ENCODE measurements at places on chromosomes 1 and 21.
A peak's percentile ranks its signal among the peaks of the same experiment; 100 is the strongest.

- DNase-seq: no peak
Measured at GRCh38 chr1:232768793-232769192, 36.4 kb upstream of the MAP10 start.

- peak; percentile 32 for DNase-seq
Measured at GRCh38 chr1:61157468-61157987, 75.2 kb downstream of the NFIA start.

DNA sequence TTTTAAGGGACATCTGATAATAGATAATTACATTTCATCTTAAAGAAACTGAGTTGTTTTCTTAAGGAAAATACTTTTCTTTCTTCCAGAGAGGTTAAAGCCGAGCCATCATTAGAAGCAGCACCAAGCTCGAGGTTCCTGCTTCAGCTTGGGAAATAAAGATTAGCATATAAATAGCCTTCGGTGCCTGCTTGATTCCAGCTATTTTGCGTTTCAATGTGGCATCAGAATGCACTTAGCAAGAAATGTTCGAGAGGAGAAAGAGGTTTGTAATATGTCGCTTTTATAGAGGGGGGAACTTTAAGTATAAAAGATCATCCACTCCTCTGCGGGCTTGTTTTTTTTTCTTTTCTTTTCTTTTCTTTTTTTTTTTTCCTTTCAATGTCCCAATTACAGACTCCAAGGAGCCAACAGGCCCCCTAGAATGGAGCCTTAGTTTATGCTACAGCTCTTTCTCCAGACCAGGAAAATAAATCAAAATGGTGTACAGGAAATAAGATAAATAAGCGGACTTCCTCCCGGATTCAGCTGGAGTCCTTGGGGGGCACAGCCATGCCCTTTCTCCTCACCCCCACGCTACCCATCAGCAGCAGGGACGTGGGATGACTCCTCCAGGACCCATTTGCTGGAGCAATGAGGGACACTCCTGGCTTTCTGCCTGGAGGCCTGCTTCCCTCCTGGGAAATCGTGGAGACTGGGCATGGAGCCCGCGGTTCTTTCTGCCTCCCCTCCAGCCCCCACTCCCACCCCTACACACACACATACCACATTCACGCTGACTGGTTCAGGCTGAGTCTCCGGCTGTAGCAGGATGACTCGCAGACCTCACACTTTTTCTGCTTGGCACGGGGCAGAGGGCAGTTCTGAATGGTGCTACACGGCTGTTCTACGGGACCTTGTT is 131.6 kb downstream of the RRAGC start:
- no peak for DNase-seq

DNA sequence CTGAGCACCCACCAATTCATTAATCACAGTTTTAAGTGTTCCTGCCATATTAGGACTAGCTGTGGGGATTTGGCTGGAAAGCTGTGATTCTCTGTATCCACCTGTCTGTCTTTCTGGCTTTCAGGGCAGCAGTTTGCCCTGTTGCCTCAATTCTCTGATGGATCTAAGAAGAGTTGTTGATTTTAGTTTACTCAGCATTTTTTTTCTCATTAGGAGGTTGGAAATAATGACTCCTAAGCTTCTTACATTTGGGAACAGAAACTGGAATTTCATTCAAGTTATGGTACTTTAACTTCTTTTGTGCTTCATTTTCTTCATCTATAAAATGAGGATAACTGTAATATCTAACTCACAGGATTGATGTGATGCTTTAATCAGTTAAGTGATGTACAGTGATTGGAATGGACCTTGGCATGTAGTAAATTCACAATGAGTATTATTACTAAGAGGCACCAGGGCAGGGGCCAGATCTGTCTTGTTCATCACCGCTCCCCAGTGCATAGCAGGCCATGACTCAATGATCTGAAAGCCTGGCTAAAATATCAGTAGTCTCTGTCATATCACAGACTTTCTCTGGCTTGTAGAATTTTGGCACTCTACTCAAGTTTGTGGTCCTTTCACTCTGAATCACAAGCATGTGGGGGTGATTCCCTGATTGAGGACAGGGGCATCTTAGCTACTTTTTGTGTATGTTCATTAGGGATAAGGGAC is 51.4 kb upstream of the GREM2 start:
- DNase-seq: no peak

GRCh38 chr1:6342056-6342455 is 51.5 kb downstream of the ACOT7 start:
- DNase-seq: no peak

DNA sequence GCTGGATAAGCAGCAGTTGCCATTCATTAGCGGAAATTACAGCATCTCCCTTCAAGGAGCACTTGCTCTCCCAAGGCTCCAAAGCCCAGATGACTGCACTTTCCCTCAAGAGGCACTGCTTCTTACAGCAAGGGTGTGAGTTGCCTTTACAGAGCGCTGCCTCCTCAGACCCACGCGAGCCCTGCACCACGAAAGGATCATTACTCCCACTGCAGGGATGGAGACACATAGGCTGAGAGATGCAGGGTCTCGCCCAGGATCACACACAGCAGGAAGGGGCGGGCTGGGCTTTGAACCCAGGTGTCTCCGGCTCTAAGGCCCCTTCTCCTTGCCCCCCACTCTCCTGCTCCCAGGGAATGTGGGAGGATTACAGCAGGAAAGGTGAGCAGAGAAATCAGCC is 405.5 kb downstream of the MATN1 start:
- no peak for DNase-seq

DNA sequence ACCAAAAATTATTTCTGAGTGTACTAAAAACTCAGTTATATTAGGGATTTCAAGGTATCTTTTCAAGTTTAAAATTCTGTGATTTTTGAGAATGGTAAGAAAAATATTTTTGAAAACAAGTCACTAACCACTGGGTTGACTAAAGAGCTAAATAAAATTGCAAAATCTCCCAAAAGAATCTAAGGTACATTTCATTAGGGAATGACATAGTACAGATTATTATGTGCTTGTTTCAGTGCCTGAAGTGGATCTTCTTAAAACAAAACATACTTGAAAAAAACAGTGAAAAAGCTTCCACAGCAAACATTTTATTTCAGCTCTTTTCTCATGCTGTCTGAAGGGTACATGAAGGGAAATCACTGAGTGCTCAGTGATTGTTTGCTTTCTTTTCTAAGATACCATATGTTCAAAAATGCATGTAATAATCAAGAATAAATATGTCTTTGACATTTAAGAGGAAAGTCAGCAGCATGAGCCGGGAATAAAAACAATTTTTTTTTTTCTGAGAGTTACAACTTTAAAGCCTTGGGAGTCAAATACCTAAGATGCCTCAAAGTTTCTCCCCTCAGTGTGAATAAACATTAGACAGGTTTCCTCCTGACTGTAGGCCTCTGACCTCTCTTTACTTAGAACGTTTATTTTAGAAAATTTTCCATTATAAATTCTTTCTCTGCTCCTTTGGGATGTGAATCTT is 200.7 kb downstream of the KCNT2 start:
- no peak for DNase-seq

GRCh38 chr1:204251926-204252689 is 38.3 kb upstream of the GOLT1A start:
- DNase-seq: no peak

DNA sequence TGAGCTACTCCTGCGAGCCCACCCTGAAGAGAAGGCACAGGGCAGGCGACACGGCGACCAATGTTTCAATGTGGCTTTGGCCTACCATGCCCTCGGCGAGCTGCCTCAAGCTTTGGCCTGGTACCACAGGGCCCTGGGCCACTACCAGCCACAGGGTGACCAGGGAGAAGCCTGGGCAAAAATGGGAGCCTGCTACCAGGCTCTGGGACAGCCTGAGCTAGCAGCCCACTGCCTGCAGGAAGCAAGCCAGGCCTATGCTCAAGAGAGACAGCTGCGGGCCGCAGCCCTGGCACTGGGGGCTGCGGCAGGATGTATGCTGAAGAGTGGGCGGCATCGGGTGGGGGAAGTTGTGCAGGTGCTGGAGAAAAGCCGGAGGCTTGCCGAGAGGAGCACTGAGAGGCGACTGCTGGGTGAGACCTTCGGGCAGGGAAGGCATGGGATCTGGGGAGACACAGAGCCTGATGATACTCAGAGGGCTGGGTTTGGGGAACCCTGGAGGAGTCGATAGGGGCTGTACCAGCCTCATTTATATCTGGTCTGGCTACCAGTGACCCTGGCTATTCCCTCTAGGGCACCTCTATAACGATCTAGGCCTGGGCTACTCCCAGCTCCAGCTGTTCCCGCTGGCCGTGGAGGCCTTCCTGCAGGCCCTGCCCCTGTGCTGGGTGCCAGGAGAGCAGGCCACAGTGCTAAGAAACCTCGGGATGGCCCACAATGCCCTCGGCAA is 2.3 kb downstream of the TTC24 start:
- no peak for DNase-seq

DNA sequence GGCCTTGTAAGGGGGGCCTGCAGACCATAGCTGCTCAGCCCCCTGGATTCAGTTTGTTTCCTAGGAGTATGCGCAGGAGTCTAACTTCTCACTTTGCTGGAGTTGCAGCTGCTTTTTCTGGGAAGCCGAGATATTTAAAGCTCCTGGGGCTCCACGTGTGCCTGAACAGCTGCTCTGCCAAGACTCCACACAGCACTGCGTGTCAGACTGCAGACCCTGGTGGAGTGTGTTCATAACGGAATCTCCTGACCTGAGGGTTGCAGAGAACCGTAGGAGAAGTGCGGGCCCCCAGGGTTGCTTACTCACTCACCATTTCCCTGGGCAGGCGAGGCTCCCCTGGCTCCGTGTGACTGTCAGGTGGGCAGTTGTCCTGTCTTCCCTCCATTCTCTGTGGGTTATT is 474.3 kb upstream of the TMPRSS15 start:
- no peak for DNase-seq

DNA sequence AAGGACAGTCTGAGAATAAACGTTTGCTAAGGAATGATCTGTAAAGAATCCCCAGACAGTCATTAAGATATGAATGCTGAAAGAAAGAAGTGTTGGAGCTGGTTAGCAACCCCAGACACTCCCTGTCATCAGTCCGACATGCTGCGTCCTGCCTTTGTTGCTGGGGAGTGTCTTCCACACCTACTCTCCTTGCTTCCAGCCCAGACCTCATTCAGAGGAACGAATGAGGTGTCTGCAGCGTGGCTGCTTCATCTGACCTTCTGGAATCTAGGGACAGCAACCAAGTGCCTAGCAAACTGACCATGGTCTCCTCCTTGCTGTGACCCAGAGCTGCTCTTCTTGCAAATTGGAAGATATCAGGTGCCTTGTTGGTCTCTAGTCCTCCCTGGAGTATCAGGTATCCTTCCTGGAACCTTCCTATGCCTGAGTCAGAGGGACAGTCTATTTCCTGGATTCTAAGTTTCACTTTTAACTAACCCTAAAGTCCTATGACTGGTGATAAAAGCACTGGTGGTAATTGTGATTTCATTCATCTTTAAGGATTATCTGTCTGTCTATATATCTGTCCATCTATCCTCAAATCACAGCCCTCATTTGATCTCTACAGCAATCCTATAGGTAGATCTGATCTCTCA is 45.3 kb downstream of the NFASC start:
- DNase-seq: no peak

GRCh38 chr1:160076295-160076694 is 5.0 kb upstream of the KCNJ9 start:
- DNase-seq: no peak

DNA sequence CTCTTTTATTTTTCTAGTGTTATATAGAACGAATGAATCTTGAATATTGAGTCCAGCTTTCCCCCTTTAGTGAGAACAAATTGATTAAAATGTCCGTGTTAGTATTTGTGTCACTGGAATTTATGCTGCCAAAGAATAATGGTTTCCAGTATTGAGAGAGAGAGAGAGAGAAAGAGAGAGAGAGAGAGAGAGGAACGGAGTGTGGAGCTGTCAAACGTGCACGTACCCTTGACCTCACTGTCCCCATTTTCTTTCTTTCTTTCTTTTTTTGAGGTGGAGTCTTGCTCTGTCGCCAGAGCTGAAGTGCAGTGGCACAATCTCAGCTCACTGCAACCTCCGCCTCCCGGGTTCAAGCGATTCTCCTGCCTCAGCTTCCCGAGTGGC is 70.9 kb upstream of the GREM2 start:
- DNase-seq: no peak

Data from HuH-7 (cell line).